Naive thymus-derived CD8-positive, alpha-beta T cell (primary cell): ENCODE measurements at places on chromosomes 2 and 18. TPM values are rescaled to one million over a fixed set of nuclear protein-coding genes. Genes with fewer than 3 reads are reported as not detected.

DNA sequence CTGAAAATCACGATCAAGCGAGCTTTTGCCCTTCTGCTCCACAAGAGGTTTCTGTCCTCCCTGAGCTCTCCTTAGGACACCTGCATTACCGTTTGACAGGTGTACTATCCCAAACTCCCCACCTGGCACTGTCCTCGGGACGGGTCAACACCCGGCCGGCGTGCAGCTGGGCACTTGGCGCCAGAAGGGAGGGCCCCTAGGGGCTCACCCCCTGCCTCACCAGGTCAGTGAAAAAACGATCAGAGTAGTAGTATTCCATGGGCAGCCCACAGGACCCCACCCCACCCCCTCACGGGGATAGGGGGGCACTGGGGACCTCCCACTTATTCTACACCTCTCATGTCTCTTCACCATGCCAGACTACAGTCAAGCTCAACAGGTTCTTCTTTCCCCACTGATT lies 117.6 kb upstream of the ANKRD30BL start:
- no peak for DNase-seq

GRCh38 chr2:200301953-200302858 lies 4.3 kb upstream of the SPATS2L start:
- no peak for DNase-seq

Gene ZSWIM2
- total RNA-seq: not detected

GRCh38 chr2:182477774-182478173 lies 50.9 kb upstream of the PDE1A start:
- DNase-seq: no peak

DNA sequence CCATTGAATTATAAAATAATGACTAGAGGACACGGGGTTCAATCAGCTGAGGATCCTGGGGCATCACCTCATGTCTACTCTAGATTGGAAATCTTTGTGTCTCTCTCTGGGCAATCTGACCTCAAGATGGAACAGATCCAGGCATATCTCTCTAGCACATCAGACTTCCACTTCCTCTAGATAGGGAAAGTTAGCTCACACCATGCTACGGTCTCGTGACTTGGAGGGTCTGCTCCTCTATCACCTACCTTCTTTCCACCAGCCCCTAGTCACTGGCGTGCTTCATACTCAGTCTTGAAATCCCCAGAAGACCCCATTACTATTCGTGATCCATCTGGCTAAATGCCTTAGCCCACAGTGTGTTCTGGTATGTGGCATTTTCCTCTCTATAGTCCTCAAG lies 148.8 kb downstream of the ANKRD44 start:
- no peak for DNase-seq

Gene RALBP1
- total RNA-seq: 46.1 TPM

DNA sequence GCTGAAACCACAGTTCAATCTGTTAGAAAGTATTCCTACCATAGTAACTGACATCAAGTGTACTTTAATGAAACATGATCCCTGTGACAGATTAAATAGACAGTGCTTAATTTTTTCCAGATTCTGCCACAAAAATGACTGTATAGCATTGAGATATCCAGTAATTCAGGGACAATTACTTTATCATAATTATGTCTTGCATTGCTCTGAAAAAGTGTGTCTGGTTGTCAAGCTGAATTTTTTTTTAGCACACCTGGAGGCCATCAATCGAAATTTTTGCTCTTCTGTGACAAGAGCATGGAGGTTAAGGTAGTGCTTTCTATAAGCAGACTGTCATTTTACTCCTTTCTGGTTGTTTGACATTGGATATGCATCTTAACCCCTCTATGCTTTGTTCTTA lies 1083.8 kb upstream of the NRXN1 start:
- no peak for DNase-seq

Gene EML6
- total RNA-seq: 1.4 TPM

Gene MC5R
- not detected for total RNA-seq

DNA sequence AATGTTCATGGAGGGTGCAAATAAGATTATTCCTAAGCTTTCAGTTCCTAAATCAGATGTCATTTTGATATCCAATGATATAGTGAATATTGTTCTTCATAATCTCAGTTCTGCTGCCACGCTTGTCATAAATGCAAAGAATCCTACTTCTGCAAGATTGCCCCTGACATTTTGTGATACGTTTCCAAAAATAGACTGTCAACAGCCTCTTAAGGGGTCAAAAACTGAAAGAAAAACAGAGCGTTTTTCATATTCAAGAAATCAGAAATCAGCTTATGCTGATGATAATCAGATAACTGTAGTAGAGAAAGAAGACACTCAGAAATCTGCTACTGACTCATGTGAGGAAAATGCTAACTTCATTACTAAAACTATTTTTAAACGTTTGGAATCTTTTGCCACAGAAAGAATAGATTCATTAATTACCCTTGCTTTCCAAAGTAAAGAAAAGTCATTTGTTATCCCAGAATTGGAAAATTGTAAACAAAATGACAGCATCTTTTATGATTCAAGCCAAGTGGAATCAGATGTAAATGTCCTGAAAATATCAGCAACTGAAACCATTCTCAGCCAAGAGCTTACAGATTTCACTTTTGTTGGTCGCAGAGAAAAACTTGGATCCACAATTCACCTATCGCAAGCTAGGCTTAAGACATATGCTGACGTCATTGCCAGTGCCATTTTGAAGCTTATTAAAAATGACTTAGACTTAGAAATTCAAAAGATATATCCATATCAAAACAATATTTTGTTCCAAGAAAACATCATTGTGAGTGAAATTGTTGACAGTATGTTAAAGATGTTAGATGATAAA lies 55.1 kb downstream of the FSIP2 start:
- no peak for DNase-seq

- no peak for DNase-seq
Measured at GRCh38 chr2:231780123-231780908, 766 bp downstream of the PDE6D start.

GRCh38 chr2:52456561-52457377 lies 1310.8 kb upstream of the CHAC2 start:
- DNase-seq: no peak

DNA sequence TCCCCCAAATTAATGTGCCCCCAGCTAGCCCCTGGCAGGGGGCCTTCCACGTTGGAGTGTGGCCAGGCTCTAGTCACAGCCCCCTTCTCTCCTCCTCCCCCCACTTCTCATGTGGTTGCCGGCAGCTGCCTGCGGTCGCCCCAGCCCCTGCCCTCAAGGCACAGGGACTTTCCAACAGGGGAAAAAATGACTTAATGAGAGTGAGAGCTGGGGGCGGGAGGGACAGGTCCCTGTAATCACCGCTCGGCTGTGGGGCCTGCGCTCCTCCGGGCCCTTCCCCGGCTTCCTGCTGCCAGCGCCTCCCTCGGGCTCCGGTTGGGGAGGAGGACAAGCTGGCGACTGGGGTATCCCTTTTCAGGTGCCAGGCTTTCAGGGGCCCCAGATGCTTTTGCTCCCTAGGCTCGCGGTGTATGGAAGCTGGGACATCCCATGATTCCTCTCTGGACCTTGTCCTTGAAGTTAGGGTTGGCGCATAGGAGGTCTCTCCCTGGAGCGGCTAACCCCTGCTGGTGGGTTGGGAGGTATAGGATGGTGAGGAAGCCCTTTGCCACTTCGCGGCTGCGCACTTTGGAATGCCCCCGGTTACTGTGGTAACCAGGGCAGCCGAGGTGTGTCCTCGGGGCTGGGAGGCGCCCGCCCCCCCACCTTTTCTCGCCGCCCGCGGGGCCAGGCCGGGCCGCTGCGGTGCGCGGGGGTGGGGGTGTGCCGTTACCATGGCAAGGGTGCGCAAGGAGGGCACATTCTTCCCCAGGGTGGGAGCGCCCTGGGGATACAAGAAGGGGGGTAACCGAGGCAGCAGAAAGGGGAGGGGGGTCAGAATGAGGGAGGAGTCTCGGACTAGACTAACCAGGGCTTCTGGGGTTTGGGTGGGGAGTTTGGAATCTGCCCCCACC lies 16.1 kb downstream of the WNT10A start:
- DNase-seq: peak; percentile 83

- no peak for DNase-seq
Measured at GRCh38 chr2:102112692-102113665, 29.6 kb upstream of the IL1R1 start.

Gene REG3G
- not detected for total RNA-seq

GRCh38 chr2:101823347-101823791 lies 125.9 kb downstream of the MAP4K4 start:
- DNase-seq: peak; percentile 71

Gene LHCGR
- not detected for total RNA-seq

Gene OXER1
- not detected for total RNA-seq

GRCh38 chr2:30979822-30980245 lies 158.4 kb downstream of the GALNT14 start:
- DNase-seq: no peak

Gene NOP58
- total RNA-seq: 132 TPM

GRCh38 chr2:217101972-217102371 lies 242.1 kb upstream of the TNP1 start:
- DNase-seq: no peak

Gene KCNE4
- total RNA-seq: not detected

DNA sequence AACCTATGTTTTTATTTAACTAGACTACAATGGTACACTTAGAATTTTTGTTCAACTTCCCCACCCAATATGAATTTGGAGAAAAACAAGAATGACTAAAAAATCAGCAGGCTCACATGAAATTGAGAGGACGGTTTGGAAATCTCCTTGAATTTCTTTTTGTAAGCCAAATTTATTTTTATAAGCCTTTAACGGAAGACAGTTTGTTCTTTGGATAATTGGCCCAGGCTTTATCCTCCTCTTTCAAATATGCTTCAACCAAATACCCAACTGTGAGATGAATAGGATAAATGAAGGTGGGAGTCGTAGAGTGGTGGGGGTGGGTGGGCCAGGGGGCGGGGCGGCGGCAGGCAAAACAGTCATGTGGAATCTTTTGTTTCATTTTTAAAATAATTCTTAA lies 60.6 kb downstream of the FMNL2 start:
- no peak for DNase-seq

Gene INHA
- not detected for total RNA-seq

- no peak for DNase-seq
Measured at GRCh38 chr2:201235860-201236811, 24.2 kb upstream of the CASP8 start.

Gene SERPINB12
- total RNA-seq: not detected

- DNase-seq: peak; percentile 1
Measured at GRCh38 chr2:68157002-68157401, 686 bp upstream of the PNO1 start.

DNA sequence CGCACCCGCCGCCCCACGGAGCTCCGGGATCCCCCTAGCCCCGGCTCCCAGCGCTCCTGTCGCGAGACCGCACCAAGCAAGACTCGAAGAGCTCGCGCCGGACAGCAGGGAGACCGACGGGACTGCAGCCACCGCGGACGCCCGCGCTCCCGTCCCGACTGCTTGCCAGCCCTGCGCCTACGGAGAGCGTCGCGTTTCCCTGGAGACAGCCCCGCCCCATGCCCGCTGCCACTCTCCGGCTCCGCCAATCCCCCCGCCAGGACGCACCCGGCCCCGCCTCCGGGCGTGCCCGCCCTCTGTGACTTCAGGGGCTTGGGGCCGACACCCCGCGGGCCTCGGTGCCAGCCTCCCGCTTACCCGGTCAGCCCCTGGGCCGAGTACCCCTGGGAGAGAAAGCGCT lies at the start of gene ANKMY1:
ANKMY1 (minus strand) TSS at position 181 of the 400 bp plus-strand sequence. CDS start 653 bp downstream, outside the sequence.
- DNase-seq: peak; percentile 56
